ENCODE measurements at places on chromosomes 5 and 9. TPM values are rescaled to one million over a fixed set of nuclear protein-coding genes. Genes with fewer than 3 reads are reported as not detected.

GRCh38 chr5:91591076-91591475, 208.0 kb upstream of the ARRDC3 start:
- no peak for DNase-seq

GRCh38 chr5:172668594-172669071, 27.6 kb downstream of the NEURL1B start:
- DNase-seq = no peak

DNA sequence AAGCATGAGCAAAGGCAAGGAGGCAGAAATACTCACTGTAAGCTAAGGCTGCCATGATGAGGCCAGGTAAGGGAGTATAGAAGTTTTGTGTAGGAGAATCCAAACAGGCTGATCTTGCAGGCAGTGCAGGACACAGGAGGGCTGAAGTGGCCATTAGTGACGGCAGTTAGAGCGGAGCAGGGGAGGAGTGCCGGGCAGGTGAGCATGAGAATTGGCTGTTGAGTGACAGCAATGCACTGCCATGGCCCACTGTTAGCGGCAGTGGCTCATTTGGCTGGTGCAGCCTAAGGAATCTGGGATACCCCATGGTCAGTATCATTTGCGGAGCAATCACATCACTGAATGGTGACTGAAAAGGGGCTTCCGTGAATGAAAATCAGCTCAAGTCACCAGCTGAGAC, 22.8 kb downstream of the RGS3 start:
- no peak for DNase-seq

IRX2 gene
- 5.6 TPM for total RNA-seq

GRCh38 chr9:87643778-87644570, 81.9 kb upstream of the CTSL start:
- DNase-seq = no peak

GNAQ gene
- total RNA-seq = 12.2 TPM

DNA sequence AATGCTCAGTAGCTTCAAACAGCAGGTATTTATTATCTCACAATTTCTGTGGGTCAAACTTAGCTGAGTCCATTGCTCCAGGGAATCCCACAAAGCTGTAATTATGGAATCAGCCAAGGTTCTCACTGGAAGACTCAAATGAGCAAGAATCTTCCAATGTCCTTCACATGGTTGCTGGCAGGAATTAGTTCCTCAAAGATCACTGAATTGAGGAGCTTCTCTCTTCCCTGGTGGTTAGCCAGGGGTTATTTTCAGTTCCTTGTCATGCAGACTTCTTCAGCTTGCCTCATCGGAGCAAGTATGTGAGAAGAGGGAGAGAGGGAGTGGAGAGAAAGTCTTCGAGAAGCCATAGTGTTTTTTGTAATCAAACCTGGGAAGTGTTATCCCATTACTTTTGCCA, 2331.9 kb downstream of the MAT2B start:
- DNase-seq = no peak

All from Right ventricle myocardium superior (tissue), 1 donor.